Stimulated activated CD8-positive, alpha-beta memory T cell treated with anti-CD3 and anti-CD28 coated beads, Interleukin-15, amount 100 ng/mL, for 4 hours (primary cell): ENCODE measurements at places on chromosomes 12 and 14.

DNA sequence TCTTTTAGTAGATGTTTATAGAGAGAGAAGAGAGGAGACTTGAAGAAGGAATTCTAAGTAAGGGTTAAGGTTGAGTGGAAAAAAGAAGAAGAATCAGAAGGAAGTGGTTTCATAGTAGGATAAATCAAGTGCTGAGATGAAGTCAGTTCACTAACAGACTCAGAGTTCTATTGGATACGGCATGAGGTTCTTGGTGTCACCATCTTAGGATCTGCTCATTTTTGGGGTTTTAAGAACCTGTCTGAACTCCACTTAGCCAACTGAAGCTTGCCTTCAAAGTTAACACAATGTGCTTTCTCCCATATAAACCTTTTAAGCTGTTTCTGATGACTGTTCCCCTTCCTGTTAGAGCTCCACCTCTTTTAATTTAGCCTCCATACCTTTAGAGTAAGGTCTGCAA, 152.6 kb downstream of the PRKCH start:
- no peak for DNase-seq

- DNase-seq = no peak
Measured at GRCh38 chr14:72499746-72500145, 394.2 kb downstream of the DPF3 start.

DNA sequence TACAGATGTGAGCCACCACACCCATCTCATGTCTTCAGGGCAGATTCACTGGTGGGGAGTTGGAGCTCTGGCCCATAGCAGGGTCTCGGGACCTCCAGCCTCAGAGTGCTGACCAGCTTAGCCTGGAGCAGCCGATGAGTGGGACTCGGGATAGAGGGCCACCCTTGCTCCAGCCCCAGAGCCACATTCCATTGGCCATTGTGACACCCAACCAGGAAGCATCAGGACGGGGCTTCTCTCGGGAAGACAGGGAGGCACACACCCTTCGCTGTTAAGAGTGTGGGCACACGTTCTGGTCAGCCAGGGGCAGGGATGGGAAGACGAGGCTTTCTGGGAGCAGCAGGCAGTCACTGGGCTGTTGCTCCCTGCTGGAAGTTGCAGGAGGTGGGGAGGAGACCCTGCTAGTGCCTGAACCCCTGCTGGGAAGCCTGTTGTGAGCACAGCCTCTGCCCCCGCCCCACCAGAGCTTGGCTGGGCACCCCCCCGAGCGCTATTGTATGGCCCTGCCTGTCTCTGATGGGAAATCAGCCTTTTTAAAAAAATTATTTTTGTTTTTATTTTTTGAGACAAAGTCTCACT, 1.6 kb downstream of the ADGRD1 start:
- DNase-seq = no peak

- no peak for DNase-seq
Measured at GRCh38 chr12:27873010-27873409, 93.0 kb upstream of the MANSC4 start.
